ENCODE measurements at places on chromosomes 13 and 19. TPM values are rescaled to one million over a fixed set of nuclear protein-coding genes. Genes with fewer than 3 reads are reported as not detected.
A peak's percentile ranks its signal among the peaks of the same experiment; 100 is the strongest.

AKAP8L gene
- total RNA-seq, result 163 TPM

PCDH17 gene
- 12.3 TPM for total RNA-seq

GRCh38 chr13:21139374-21139773 is 37.0 kb downstream of the SKA3 start:
- no peak for DNase-seq
- peak overlapping the region; percentile 97 for H3K4me3 ChIP-seq
- H3K4me1 ChIP-seq, result peaks cover 24% of the 10 kb centered on the region
- no peaks in the 10 kb centered on the region for H3K36me3 ChIP-seq

- H3K27ac ChIP-seq, result no peak overlapping the region
- no peaks in the 10 kb centered on the region for H3K36me3 ChIP-seq
- no peaks in the 10 kb centered on the region for H3K27me3 ChIP-seq
- DNase-seq, result no peak
- H3K4me1 ChIP-seq, result no peaks in the 10 kb centered on the region
- H3K4me3 ChIP-seq, result no peak overlapping the region
Observed at GRCh38 chr13:66655847-66656454, 574.2 kb downstream of the PCDH9 start.

GRCh38 chr13:24619282-24619681 is 60.9 kb upstream of the ATP12A start:
- H3K27me3 ChIP-seq, result no peaks in the 10 kb centered on the region
- H3K36me3 ChIP-seq, result no peaks in the 10 kb centered on the region
- DNase-seq, result no peak

- H3K36me3 ChIP-seq, result peaks cover 61% of the 10 kb centered on the region
- H3K27ac ChIP-seq, result no peak overlapping the region
- H3K27me3 ChIP-seq, result no peaks in the 10 kb centered on the region
- no peaks in the 10 kb centered on the region for H3K4me1 ChIP-seq
Observed at GRCh38 chr19:1822210-1822609, 10.1 kb upstream of the ATP8B3 start.

GRCh38 chr19:42207767-42208271 is 9.7 kb downstream of the DEDD2 start:
- no peak for DNase-seq
- no peaks in the 10 kb centered on the region for H3K27me3 ChIP-seq

DNA sequence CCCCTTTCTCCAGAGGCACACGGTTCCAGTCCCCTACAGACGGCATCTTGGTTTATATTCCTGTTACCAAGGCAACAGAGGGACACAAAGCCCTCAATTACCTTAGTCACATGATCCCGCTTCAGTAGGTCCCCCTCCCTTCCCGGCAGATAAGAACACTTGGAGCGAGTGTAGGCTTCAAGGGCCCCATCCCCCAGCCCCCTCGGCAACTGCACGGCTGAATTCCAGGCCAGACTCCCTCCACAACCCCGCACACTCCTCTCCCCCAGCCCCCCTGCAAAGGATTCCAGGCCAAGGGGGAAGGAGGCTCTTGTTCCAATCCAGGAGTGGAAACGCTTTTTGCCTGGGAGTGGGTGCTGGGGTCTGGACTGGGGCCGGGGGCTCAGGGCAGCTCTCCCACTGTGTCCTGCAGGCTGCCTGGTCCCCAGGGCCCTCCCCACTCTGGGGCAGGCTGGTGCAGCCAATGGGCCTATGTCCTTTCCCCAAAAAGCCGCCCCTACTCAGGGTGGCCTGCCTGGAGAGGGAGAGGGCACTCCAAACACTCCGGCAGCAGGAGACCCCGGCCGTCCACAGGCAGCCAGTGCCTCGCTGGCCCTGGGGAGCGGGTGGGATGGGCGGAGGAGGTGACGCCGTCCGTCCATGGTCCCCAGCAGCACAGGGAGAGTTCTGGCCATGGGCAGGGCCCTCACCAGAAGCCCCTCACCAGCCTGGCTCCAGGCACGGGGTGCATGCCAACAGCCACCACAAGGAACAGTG is 62.6 kb downstream of the MLLT1 start:
- H3K4me3 ChIP-seq, result no peak overlapping the region
- no peaks in the 10 kb centered on the region for H3K27me3 ChIP-seq
- H3K36me3 ChIP-seq, result peaks cover 27% of the 10 kb centered on the region
- H3K27ac ChIP-seq, result no peak overlapping the region
- DNase-seq, result no peak

- no peaks in the 10 kb centered on the region for H3K36me3 ChIP-seq
- H3K27ac ChIP-seq, result no peak overlapping the region
- no peaks in the 10 kb centered on the region for H3K27me3 ChIP-seq
Observed at GRCh38 chr19:35120492-35120891, 4.9 kb downstream of the FXYD3 start.

- no peaks in the 10 kb centered on the region for H3K36me3 ChIP-seq
- no peak overlapping the region for H3K4me3 ChIP-seq
- H3K27me3 ChIP-seq, result no peaks in the 10 kb centered on the region
- H3K27ac ChIP-seq, result no peak overlapping the region
- H3K4me1 ChIP-seq, result no peaks in the 10 kb centered on the region
- no peak for DNase-seq
Observed at GRCh38 chr19:18183529-18183928, 9.5 kb upstream of the MPV17L2 start.

GRCh38 chr13:38872693-38873092 is 117.9 kb downstream of the STOML3 start:
- no peaks in the 10 kb centered on the region for H3K4me1 ChIP-seq
- H3K4me3 ChIP-seq, result no peak overlapping the region
- no peak overlapping the region for H3K27ac ChIP-seq
- H3K36me3 ChIP-seq, result no peaks in the 10 kb centered on the region

- no peaks in the 10 kb centered on the region for H3K4me1 ChIP-seq
- DNase-seq, result no peak
- H3K27ac ChIP-seq, result no peak overlapping the region
- H3K36me3 ChIP-seq, result no peaks in the 10 kb centered on the region
Observed at GRCh38 chr19:4575267-4576015, 16.0 kb upstream of the SEMA6B start.
